COLO829 (cell line): ENCODE measurements at places on chromosomes 3 and 15.

GRCh38 chr3:57545636-57546268, 1.6 kb upstream of the DNAH12 start:
- peak; percentile 31 for DNase-seq

DNA sequence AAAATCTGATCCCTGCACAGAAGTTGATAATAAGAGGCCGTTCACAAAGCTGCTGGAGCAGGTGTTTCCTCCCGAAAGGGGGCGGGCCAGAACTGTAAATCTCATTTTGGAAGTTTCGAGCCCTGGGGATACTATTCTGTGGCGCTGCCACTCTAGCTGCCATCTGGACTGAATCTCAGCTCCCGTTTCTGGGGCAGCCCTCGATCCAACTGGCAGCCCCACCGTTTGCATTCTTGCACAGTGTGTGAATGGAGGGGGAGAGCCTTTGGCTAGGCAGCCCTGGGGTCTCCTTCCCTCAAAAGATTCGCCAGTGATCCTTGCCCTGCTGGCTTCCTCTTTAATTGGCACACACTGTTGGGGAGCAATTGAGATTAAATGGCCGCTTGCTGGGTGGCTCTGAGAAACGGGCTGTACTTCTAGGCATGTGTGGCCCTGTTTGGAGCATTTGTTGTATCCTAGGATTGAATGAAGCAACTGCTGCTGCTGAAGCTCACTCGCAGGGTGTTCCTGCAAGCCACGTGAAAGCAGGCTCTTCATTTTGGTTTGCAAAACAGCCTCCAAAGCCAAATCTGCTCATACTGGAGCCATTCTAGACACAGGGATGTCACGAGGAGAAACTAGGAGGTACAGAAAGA, 57.2 kb upstream of the TOPAZ1 start:
- no peak for DNase-seq

DNA sequence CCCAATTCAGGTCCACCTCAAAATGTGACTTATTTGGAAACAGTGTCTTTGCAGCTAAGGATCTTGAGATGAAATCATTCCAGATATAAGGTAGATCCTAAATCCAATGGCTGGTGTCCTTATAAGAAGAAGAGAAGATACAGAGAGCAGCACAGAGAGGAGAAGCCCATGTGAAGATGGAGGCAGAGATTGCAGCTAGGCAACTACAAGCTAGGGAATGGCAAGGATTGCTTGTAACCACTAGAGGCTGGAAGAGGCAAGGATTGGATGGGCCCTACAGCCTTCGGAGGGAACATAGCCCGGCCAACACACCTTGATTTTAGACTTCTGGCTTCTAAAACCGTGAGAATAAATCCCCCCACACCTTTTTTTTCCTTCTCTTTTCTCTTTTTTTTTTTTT, 38.5 kb downstream of the SYN2 start:
- no peak for DNase-seq

GRCh38 chr3:130900959-130901358, 7.1 kb downstream of the ATP2C1 start:
- DNase-seq, result no peak

DNA sequence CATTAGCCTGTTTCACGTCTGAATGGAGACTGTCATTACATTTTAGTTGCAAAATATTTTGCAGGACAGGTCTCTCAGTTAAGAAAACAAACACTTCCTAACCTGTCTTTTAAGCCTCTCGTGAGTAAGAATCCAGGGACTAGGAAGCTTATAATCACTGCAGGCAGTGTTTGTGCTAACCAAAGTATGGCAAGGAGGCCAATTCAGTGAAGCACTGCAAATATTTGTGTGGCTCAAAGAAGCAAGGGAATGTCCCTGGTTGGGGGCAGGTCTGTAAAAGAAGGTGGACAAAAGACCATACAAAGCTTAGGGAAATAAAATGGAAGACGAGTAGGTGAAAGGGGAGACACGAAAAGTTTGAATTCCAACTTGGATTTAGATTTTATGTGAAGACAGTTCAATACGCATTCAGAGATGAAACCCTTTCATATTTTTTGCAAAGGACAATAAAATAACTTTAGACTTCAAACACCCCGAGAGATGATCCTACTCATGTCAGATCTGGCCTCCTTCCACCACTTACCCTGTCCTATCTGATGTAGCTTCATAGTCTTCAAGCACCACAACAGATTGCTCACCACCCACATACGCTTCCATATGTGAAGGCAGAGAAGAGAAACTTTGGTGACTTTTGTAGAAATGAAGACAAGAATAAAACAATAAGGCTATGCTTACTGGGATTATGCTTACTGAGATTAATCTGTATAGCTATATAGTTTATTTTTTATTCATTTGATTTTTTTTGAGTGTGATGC, 240.9 kb downstream of the TUSC7 start:
- no peak for DNase-seq
